ENCODE measurements at places on chromosomes 6 and 20.

DNA sequence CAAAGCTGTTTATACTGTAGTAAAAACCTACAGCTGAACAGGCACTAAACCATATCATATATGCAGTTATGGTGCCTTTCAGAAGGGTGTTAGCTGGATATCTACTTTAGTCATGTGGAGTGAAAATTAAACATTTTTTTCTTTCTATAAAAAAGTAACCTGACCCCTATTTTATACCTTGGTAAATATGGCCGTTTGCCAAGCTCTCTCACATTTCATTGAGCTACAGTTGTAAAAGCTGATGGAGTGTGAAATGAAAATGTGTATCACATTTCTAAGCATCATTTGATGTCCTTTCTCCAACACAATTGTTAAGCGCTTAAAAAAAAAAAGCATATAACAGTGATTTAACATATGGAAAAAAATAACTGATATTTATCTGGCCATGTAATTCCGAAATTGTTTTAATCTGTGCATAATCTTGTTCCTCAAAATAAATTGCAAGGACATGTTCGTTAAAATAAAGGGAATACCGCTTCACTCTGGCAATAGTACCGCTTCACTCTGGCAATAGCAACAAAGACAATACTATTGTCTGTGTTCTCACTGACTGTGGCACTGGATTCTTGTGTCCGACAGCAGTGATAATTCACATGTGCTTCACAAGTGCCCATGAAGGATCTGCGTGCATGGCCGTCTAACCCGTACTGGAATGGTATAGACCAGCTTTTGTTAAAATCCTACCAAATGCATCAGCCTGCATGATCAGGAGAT is 391.8 kb upstream of the SOX4 start:
- no peak for DNase-seq

DNA sequence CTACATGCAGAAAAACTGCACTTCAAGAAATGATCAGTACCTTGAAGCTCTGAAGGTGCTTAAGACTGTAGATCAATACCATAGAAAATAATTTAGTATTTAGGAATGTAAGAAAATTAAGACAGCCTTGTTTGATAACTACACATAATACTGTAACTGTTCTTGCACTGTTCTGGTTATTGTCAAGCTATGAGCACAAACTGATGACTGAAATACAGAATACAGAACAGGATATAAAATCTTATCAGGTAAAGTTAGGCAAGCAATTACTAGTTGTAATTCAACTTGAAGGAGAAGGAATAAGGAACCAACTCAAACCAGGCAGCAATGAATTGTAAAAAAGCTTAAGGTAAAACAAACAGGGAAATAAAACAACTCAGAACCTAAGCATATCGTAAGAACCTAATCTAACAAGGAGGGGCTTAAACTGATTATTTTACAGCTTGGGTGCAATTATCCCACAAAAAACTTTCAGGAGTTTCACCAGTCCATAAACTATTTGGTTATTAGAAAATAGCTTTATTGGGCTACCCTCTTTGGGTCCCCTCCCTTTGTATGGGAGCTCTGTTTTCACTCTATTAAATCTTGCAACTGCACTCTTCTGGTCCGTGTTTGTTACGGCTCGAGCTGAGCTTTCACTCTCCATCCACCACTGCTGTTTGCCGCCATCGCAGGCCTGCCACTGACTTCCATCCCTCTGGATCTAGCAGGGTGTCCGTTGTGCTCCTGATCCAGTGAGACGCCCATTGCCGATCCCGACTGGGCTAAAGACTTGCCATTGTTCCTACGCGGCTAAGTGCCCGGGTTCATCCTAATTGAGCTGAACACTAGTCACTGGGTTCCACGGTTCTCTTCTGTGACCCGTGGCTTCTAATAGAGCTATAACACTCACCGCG is 97.7 kb downstream of the ATG5 start:
- DNase-seq: no peak

- no peak for DNase-seq
Measured at GRCh38 chr6:125101631-125102030, 51.9 kb upstream of the TPD52L1 start.

DNA sequence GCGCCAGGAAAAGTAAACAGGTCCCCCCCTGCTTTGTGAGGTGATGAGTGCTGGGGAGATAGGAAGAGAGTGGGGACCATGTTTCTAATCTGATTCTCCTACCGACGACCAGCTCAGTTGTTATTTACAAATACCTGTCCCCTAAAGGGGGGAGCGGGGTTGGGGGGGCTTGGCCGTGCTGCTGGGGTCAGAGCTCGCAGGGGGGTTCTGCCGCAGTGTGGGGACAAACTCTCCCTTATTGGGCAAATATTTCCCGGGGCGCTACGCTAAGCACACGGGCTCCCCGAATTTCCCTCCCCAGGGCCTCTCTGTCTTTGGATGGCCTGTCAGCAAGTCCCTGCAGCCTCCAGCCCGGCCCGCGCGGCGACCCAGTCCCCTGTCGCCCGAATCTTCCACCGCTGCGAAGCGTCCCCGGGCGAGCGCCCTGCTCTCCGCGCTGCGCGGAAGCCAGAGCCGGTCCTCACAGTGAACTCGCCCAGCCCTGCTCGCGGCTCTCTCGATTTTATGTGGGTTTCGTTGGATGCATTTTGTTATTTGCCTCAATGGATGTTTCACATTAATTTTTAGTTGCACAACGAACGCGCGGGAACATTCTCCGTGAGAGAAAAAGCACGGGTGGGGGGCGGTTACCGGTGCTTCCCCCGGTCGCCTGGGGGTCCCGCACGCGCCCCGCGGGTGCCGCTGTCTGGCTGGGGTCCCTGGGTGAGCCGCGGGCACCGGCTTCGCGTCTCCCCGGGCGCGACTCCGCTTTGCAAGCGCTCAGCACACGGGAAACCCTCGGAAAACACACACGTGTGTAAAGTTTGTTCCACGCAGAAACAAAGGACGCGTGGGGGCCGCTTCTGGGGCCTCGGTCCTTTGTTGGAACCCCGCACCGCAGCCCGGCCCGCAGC is 1.5 kb upstream of the STX16 start:
- DNase-seq: peak; percentile 13

DNA sequence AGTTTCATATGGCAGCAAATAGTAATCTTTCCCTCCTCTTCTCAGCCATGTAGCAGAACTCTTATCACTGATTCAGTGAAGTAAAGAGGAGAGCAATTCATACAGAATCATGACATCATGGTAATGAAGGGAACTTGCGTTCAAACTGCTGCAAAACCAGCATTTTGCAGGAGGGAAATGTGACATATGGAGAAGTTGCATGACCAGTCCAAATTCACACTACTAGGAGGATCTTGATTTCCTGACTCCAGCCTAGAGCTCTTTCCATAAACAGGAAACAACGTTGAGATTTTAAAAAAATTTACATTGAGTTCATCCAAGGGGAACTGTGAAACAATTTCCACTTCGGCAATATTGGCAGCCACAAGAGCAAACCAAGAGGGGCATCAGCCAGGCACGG is 63.8 kb downstream of the MBOAT1 start:
- no peak for DNase-seq

DNA sequence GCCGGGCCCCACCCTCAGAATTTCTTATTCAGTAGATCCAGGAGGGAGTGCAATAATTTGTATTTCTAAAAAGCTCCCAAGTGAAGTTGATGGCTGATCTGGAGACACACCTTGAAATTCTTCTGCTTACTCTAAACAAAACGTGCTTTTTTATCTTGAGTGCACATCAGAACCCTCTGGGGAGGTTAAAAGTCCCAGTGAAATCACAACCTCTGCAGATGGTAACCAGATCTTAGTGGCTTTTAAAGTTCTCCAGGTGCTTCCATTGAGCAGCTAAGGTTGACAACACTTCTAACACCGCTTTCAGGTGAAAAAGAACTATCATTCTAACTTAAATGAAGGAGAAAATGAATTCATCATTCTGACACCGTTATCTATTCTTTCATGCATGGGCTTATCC is 45.6 kb upstream of the ESR1 start:
- no peak for DNase-seq

- no peak for DNase-seq
Measured at GRCh38 chr6:52016915-52017748, 70.3 kb downstream of the PKHD1 start.

- DNase-seq: no peak
Measured at GRCh38 chr6:117072134-117072533, 193.2 kb upstream of the VGLL2 start.

- DNase-seq: no peak
Measured at GRCh38 chr6:6781172-6781872, 192.8 kb downstream of the LY86 start.

GRCh38 chr20:23290761-23291574 is 59.6 kb upstream of the NXT1 start:
- DNase-seq: no peak

DNA sequence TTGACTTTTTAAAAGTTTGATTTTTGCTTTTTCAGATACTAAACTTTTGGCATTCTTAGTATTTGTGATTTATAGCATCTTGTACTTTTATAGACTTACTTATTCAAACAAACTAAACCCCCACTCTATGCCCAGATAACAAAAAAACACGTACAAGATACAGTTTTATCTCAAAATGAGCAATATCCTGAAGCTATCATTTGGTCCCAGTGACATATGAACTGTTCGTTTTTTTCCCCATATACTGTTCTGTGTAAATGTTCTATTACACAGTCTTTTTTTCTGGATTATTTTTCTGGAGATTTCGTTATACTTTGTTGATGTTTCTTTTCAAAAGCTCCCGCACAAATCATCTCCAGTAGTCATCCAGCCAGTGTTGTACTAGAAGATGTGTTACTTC is 27.3 kb upstream of the SERINC3 start:
- DNase-seq: no peak

- no peak for DNase-seq
Measured at GRCh38 chr20:10551732-10552724, 116.9 kb downstream of the SLX4IP start.

DNA sequence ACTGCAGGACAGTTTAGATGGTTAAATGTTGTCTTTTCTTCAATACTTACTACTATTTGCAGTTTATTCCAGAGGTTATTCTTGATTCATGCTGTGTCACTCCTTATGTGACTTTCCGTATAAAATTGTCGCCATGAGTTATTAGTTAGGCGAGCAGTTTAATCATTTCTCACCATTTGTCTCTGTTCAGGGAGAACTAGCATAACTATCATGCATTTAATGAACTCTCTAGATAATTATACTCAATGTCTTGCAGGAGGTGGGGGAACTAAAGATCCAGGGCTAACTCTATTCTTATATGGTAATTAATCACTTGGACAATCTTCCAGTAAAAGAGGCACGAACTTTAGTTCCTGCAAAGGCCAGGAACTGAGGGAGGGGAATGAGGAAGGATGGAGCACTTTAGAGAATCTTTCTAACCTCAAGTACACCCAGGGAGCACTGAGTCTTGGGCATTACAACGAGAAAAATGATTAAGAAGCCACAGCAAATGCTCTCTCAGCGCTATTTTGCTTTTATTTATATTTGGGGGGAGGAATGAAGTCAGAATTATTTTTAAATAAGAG is 58.3 kb downstream of the IYD start:
- DNase-seq: no peak

- DNase-seq: peak; percentile 15
Measured at GRCh38 chr6:156791320-156791850, 14.2 kb downstream of the ARID1B start.

DNA sequence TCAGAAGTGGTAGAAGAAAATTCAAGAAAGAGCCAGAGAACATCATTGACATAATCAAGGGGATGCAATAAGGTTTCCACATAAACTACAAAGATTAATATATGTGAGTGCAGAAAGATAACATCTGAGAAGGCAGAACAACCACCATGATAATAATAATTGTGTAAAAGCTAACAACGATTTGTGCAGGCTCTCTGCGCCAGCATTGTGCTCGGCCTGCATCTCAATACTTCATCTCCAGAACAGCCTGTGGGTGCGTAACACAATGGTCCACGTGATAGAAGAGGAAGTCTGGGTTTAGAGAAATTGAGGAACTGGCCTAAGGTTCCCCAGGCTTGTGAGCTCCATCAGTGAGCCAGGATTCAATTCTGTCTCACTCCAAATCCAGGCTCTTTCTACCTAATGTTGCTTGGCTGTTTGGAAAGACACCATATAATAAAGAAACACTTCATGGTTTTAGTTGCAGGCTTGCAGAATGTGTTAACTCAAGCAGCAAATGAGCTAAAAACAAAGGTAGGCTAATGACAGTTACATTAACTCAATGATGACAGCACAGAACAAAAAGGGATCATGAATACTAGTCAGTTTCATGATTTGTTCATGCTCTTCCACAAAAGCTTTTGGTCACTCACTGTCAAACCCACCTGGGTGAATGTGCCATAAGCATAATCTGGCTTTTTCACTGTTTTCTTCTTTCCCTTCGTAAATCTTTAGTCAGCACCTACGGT is 71.2 kb downstream of the LY86 start:
- no peak for DNase-seq

GRCh38 chr6:129882510-129883023 is 21.5 kb upstream of the TMEM244 start:
- no peak for DNase-seq

DNA sequence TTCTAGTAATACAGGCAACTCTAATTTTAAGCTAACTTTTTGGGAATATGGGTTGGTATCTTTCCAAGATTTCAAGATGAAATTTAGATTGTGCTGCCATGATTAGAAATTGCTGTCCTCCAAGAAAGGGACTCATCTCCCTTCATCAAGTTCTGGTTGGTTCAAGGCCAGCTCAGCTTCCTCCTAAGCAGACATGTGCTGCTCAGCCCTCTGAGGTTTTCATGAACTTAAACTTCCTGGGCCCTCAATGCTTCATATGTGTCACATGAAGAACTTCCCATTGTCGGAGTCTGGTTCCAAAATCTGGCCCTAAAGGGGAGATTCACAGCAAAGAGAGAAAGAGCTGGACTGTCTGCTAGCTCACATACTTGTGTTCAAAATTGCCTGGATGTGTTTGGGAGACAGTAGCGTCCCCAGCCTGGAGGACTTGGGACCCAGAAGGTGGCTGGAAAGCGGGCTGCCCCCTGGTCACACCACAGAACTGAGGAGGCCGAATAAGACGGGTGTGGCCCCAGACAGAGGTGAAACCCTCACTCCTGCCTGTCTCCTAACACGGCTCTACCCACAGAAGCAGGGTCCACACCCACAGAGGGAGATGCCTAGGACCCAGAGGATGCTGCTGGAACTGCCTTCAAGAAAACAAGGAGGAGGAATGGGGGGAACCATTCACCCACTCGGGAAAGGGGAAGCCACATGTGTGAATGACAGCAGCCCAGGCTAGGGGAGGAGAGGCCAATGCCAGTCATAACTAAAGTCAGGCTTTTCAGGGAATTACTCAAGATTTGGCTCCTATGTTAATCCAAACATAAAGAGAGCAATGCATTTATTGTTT is 54.3 kb upstream of the GPR31 start:
- DNase-seq: no peak

DNA sequence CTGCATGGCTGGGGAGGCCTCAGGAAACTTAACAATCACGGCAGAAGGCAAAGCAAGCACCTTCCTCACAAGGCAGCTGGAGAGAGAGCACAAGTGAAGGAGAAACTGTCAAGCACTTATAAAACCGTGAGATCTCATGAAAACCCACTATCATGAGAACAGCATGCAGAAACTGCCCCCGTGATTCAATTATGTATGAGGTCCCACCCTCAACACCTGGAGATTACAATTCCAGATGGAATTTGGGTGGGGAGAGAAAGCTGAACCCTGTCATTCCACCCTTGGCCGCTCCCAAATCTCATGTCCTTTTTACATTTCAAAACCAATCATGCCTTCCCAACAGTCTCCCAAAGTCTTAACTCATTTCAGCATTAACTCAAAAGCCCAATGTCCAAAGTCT is 107.2 kb upstream of the ECI2 start:
- no peak for DNase-seq
